Stimulated activated CD4-positive, alpha-beta T cell treated with anti-CD3 and anti-CD28 coated beads, Interleukin-4, amount 100 ng/mL, for 48 hours (primary cell): ENCODE measurements at places on chromosomes 16 and 17.

DNA sequence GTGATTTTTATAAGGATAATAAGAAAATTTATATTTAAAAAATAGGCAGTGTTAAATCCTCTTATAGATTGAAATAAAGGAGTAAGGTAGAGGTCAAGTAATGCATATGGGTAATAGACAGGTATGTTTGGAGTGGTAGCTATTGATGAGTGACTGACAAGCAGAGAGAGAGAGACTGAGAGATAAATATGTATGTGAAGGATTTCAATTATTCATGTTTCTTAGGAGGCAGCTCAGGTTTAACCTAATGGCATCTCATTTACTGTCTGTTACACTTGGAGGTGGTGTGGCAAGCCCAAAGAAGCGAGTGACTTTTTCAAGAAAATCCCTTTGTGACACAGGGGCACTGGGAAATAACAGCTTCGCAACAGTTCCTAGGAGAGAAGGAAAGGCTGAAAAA, 120.2 kb downstream of the KIF2B start:
- DNase-seq: no peak

GRCh38 chr17:41354536-41354935, 3.9 kb upstream of the KRT33A start:
- no peak for DNase-seq

DNA sequence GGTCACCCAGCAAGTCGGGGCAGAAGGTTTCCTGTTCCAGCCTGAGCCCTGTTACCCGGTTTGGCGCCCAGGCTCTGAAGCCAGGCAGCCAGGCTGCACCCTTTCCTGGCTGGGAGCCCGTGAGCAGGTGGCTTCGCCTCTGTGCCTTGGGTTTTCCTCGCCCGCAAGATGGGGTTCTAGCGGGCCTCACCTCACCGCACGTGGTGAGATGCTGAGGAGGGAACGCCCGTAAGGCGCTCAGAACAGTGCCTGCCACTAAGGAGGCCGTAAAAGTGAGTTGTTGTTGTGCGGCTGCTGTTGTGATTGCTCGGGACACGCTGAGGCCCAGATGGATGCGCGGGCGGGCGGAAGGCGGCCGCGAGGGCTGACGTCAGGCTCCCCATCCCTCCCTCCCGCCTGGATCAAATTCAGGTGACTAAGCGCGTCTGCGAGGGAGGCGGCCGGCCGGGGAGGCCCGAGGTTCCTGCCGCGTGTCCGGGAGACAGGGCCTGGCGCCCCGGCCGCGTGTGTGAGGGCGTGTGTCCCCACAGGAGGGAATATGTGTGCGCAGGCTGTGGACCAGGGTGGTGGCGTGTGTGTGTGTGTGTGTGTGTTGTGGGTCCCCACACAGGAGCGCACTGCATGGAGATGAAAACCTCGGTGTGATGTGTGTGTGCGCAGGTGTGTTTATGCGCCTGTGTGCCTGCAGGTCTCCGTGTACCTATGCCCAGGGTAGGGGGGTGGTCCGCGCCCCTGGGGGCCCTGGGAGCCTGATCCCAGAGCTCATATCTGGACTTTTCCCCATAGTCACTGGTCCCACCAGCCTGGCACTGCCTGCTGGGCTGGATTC, 4.3 kb downstream of the CAMKK1 start:
- DNase-seq: no peak

DNA sequence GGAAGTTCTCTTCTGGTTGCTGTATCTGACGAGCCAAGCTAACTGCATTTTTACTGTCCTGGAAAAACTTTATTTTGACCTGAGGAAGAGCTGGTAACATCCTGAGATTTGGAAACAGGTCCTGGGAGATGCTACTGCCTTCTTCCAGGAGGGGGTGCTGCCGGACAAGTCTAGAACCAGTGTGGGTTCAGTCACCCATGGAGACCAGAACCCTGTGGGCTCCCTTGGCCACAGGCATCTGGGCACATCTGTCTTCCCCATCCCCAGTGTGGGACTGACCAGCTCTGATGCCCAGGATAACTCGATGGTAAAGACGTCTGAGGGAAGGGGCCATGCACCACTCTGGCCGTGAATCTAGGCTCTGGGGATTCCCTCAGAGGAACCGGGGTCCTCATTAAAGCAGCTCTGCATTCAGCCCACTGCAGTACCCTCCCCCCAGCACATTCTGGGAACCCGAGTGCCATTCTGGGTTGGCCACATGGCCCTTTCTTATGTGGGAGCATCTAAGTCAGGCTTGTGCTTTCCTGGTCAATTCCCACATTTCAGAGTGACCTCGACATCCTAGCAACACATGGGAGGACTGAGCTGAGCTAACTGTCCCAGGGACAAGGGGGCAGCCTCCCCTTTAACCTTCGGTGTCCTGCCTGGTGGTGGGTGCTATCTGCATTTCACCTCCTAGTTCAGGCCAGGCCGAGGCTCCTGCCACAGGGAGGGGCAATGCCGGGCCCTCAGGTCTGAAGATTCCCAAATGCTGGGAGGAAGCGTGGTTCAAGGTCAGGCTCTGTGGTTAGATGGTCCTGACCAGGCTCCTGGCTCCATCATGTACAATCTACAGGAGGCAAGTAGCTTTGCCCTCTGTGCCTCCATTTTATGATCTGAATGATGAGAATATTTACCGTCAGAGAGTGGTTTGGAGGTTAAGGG, 6.4 kb downstream of the C16orf86 start:
- DNase-seq: no peak
